ENCODE measurements at places on chromosomes 12 and 14.

DNA sequence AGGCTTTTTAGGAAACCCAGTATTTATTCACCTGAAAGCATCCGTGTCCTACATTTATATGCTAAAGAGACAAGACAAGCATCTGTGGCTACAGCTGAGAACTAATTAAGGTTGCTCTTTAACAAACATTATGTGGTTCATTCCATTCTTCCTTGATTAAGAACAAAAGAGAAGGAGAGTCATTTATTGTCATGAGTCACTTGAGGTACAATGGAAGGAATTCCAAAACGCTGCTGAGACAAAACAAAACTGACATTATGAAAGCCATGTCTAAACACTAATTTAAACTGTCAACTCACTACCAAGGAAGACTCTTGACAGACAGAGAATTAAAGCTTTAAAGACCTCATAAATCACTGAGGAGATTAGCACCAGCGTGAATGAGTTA is 214.4 kb downstream of the BMP4 start:
- DNase-seq = no peak

- DNase-seq = no peak
These were observed 90.1 kb upstream of the FLRT2 start for GRCh38 chr14:85439696-85440328.

- no peak for DNase-seq
These were observed 19.5 kb downstream of the DCN start for GRCh38 chr12:91163116-91163515.

- peak; percentile 21 for DNase-seq
These were observed 8.9 kb downstream of the MYO1H start for GRCh38 chr12:109356577-109356976.

GRCh38 chr14:30177781-30178180 is 250.1 kb upstream of the PRKD1 start:
- no peak for DNase-seq

- no peak for DNase-seq
These were observed 26.0 kb upstream of the LTBP2 start for GRCh38 chr14:74638066-74638465.

GRCh38 chr14:57480051-57480450 is 13.6 kb downstream of the CCDC198 start:
- no peak for DNase-seq

- peak; percentile 76 for DNase-seq
These were observed 22.5 kb upstream of the NKX2-8 start for GRCh38 chr14:36604757-36605505.

GRCh38 chr14:41285186-41285748 is 321.4 kb upstream of the LRFN5 start:
- DNase-seq = peak; percentile 89

GRCh38 chr12:13613297-13613696 is 368.1 kb downstream of the GRIN2B start:
- no peak for DNase-seq

- DNase-seq = no peak
These were observed 127.8 kb upstream of the PTPRQ start for GRCh38 chr12:80316222-80316621.

DNA sequence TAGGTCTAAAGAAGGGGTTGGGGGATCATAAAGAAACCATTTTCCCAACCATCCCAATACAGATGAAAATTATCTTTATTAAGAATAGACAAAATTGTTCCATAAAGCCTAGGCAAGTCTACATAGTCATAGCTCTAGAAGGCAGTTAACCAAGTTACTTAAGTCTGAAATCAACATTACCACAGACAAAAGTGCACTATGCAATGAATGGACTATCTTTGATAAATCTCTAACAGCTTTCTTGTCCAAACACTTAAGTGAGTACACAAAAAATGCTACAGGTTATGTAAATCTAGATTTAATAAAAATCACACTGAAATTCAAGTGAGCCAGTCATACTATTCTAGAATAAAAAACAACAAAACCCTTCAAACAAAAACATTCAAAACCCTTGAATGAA is 87.0 kb upstream of the GPHB5 start:
- no peak for DNase-seq

DNA sequence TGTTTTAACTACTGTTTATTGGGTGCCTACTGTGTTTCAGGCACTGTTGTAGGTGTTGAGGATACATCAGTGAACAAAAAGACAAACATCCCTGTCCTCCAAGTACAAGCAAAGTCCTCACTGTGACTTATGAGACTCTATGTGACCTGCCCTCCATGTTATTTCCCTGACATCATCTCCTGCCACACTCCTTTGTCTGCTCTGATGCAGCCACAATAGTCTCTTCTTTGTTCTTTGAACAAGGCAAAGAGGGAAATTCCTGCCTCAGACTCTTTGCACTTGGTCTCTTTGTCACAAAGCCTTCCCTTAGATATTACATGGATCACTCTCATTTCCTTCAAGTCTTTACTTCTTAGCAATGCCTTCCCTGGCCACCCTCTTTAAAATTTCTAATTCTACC is 240.1 kb upstream of the SRRM4 start:
- no peak for DNase-seq
